ENCODE measurements at places on chromosomes 13 and 19.

- no peak for DNase-seq
Observed at GRCh38 chr13:90448466-90449037, 898.9 kb upstream of the MIR17HG start.

GRCh38 chr19:11092181-11092538, 2.9 kb downstream of the LDLR start:
- DNase-seq = no peak

GRCh38 chr13:50306156-50306555, 290.9 kb downstream of the KCNRG start:
- no peak for DNase-seq

GRCh38 chr13:39501702-39502324, 101.2 kb downstream of the LHFPL6 start:
- no peak for DNase-seq

DNA sequence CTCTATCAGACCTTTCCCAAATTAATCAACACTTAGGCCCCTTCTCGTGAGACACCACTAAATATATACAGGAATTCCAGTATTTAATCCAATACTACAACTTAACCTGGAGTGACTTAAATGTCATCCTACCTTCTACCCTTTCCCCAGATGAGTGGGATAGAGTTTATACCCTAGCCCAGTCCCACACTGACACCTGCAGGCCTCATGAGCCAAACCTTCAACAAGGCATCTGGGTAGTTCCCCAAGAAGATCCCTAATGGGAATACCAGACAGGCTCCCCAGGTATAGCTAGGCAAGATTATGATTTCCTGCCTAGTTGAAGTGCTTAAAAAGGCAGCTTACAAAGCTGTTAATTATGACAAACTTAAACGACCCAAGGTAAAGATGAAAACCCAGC, 15.9 kb downstream of the ZNF83 start:
- no peak for DNase-seq

DNA sequence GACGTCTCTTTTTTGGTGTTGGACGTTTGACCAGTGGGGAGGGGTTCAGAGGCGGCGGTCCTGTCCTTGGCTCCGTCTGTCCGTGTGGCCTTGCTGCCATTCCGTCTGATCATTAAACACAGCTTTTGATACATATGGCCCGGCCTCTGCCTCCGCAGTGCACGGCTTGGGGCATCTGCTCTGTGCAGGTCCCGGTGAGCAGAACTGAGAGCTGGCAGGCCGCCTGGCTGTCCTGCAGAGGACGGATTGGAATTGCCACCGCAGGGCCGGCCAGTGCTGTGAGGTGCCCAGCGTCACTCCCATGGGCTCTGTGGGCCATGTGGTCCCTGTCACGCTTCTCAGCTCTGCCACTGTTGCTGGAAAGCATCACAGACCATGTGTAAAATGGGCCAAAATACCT, 5.4 kb upstream of the TMPRSS9 start:
- no peak for DNase-seq

- DNase-seq = no peak
Observed at GRCh38 chr19:50422397-50423278, 3.9 kb downstream of the SPIB start.

GRCh38 chr13:27964741-27965323, 4.3 kb downstream of the CDX2 start:
- DNase-seq = no peak

GRCh38 chr13:51781246-51782022, 22.5 kb downstream of the DHRS12 start:
- no peak for DNase-seq

DNA sequence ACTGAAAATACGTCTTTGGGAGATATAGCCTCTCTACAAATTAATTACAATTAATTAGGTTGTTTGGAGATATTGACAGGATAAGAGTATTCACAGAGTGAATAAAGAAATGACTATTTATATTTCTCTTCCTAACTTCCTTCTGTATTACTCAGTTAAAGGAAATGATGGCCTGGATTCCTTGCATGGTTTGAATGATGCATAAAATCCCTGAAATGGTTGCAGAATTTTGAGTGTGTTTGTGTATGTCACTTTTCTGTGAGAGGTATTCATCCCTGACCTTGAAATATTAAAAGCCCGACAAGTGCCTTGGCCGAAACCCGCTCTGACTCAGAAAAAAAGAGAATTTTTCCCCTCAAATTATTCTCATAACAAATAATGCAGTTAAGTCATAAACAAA, 90.0 kb downstream of the PDS5B start:
- DNase-seq = no peak

DNA sequence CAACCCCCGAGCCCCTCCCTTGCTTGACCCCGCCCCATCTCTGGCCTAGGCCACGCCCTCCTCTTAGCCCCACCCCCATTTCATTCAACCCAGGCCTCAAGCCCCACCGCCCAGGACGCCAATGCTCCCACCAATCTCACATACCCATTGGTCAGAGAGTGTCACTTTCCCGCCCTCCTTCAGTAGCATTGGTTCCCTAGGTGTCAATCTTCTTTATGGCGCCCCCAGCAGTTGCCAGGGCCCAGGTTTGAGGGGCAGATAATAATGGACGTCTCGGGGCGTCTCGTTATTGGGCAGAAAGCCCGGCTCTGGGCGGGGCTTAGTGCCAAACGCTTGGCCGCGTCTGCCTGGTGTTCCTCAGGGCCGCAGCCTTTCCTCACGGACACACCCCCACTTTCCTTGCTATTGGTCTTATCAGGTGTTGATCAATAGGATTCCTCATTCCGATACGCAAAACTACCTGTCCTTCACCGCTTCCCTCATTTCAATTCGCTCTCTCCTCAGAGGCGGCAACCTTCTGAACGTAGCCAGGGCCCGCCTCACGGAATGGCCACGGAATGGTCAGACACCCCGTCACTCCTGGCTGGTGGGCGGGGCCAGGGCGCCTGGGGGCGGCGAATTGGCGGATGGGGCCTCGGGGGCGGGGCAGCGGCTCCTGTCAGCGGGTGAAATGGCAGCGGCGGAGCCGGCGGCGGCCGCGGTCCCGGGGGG, at the start of gene EVI5L:
Gene EVI5L, plus strand, starts transcription at position 658 of the 711 bp plus-strand sequence. CDS start 16,325 bp downstream, outside the sequence.
- DNase-seq = peak; percentile 98

DNA sequence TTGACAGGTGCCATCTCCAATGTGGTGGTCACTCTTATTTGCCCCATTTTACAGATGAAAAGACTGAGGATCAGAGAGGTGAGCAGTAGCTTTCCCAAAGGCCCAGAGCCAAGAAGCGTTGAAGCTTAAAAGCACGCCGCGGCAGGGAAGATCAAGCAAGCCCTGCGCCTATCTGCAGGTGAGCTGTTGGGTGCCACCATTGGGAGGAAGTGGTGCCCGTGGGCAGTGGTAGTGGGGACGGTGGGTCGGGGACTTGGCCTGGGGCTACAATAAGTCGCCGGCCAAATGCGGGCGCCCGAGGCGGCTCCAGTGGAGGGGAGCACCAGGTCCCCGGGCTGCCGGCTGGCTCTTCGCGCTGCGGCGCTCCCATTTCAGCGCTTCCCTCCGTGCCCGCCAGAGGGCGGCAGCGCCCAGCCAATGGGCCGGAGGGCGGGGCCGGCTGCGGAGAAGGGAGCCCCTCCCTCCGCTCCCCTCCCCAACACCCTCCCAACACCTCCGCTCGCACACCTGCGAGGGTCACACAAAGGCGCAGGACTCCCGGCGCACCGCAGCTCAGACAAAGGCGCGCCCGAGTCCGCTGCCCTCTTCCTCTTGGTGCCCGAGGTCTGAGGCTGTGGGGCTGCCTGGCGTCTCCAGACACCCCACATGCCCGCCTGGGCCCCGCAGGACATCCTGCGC, 744 bp upstream of the POU2F2 start:
- DNase-seq = peak; percentile 76

DNA sequence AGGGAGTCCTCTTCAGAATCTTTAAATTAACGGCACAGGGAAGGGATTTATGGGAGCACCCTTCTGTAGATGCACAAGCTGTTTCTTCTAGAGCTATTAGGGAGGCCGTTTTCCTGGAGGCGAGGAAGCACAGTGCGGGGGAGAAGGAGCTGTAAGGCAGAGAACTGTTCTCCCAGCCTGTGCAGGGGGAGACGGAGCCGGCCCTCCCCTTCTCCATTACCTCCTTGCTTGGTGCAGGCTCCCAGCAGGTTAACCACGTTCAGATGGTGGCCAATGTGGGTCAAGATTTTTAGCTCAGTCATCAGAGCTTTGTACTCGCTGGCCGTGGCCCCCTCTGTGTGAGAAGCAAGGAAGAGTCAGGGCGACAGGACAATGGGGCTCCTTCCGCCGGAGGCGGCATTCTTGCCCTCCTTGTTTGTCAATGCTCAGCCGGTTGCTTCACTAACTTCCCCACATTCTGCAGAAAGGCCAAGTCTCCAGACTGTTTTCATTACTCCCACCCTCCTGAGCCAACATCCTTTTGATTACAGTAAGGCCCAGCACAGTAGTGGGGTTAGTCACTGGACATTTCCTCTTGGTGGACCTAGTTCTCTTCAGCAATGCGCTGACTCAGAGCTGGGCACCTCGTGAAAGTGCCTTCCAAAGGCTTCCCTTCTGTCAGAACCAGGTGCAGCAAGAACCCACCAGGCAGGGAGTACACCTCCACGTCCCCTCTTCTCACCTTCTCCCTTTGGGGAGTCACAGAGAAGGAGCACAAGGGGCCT, 165.4 kb downstream of the FLT1 start:
- no peak for DNase-seq

DNA sequence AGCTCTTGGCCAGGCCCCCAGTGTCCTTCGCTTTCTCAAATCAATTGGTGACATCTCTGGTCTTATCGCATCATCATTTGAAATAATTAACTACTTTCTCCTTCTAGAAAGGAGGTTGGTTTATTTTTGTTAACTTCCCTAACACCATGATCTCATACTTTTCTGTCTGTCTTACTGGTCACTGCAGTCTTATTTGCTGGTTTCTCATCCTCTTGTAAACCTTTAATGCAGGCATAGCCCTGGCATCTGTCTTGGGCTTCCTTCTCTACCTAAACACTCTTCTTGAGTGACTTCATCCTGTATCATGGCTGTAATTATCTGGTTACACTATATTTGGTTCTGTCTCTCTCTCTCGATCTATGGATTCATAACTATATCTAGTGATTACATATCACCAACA, 152.8 kb downstream of the CYSLTR2 start:
- DNase-seq = no peak

DNA sequence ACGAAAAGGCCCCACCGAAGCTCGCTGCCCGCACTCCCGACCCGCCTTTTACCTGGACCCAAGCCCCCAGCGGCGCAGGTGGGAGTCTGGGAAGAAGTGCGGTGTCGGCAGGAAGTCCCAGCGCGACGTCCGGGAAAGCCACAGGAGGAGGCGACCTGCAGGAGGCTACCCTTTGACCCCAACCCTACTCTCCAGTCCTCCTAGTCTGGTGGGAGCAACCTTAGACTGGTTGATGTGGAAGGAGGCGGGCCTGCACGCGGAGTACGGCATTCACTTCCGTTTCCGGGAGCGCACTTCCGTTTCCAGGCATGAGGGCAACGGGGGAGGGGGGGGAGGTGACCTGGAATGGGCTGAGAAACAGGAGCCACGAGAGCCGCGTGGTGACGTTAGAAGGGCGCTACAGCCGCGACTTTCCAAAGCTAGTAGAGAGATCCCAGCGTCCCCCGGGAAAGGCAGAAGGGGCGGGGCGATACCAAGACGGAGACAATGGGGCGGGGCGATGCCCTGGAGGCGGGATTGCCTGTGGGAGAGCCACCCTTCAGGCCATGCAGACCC, 28.5 kb downstream of the ZNF266 start:
- DNase-seq = peak; percentile 58

- DNase-seq = no peak
Observed at GRCh38 chr13:113814435-113814821, 49.4 kb downstream of the GAS6 start.

DNA sequence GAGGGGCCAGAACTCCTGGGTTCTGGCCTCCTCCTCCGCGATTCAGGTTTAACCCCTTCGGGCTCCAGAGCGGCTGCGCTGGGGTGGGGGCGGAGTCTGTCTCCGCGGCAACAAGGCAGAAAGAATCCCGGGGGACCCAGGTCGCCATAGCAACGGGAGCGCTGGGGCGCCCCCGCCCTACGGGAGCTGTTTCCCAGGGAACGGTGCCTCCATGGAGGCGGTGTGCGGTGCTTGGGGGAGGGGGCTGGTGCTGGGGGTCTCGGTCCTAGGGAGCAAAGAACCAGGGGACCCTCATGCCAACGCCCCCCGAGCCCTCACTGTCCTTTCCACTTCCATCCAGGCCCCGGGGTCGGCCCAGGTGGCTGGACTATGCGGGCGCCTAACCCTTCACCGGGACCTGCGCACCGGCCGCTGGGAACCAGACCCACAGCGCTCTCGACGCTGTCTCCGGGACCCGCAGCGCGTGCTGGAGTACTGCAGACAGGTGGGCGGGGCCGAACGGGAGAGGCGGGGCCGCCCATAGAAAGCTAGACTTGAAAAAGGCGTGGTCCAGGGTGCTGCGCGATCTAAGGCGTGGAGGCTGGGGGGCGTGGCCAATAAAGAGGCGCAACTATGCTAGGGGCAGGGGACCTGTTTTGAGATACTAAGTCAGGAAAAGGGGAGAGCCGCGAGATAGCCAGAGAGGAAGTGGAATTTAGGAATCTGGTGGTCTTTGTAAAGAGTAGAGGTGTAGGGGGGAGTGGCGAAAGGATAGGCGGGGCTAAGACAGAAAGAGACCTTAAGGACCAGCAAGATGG, 1.2 kb downstream of the APLP1 start:
- DNase-seq = peak; percentile 55

GRCh38 chr19:17766543-17767131, 15.4 kb downstream of the FCHO1 start:
- DNase-seq = no peak

DNA sequence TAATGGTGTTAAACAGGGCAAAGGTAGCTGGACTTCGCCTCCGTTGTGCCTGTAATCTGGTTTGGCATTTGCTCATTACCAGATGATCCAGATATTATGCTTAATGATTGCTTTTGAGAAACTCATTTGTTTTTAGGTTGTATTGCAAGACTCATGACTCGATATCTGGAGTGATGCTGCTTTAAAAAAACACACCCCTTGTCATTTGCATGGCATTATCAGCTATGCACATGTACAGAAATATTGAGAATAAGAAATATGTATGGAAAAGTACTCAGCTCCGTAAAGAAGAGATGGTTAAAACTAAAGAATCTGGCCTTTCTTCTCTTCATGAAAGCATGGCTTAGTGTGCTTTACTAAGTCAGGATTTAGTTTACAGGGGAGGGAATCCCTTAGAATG, 95.0 kb downstream of the ARHGEF7 start:
- no peak for DNase-seq

DNA sequence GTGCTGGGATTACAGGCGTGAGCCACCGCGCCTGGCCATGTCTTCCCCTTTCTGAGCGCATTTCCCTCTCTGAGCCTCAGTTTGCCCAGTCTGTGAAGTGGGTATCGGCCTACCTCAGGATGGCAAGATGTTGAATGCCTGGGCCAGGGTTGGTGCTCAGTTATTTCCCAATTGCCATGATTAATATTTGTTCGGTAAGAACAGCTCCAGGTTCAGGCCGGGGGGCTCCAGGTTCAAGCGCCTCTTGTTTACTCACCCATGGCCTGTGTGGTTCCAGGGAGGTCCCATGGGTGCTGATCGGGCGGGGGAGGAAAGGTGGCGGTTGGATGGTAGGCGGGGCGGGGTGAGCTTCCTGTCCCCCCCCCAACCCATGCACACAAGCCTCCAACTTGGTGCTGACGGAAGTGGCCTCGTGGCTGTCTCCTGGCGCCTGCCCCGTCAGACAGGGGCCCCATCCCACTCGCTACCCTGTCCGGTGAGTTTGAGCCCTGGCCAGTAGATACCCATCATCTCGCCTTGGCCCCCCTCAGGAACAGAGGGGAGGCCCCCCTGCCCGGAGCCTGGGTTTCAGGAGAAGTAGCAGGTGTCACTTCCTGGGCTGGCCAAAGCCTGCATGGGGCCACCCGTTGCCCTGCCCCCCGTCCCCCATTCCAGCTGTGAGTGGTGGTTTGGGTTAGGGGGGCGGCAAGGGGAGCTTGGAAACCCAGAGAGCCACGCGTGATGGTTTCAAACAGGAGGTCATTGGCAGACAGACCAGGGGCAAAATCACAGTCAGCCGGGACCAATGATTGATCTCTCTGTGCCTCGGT, at the start of gene FCHO1:
Gene FCHO1, plus strand, starts transcription at position 375 of the 809 bp plus-strand sequence. CDS start 3,688 bp downstream, outside the sequence.
- DNase-seq = peak; percentile 65

Data from stimulated activated CD4-positive, alpha-beta T cell treated with anti-CD3 and anti-CD28 coated beads, Interleukin-12 subunit alpha, Interleukin-12 subunit beta, amount 100 ng/mL, for 24 hours (primary cell).